Neural crest cell (in vitro differentiated cells): ENCODE measurements at places on chromosomes 1 and 21. TPM values are rescaled to one million over a fixed set of nuclear protein-coding genes. Genes with fewer than 3 reads are reported as not detected.
A peak's percentile ranks its signal among the peaks of the same experiment; 100 is the strongest.

The ATP6V1G3 gene
- total RNA-seq: not detected in 2 replicates

The PPIAL4G gene
- total RNA-seq: 0.09 TPM in 1 of 2 replicates, not detected in the other

The FMO3 gene
- not detected in 2 replicates for total RNA-seq

The CELA2B gene
- not detected in 2 replicates for total RNA-seq

The FMN2 gene
- 13.2 and 16.6 TPM in 2 replicates for total RNA-seq

The F11R gene
- 3.5 and 6.4 TPM in 2 replicates for total RNA-seq

The FAM72D gene
- total RNA-seq: 5.9 and 6.2 TPM in 2 replicates

- no peak for DNase-seq
Observed at GRCh38 chr1:81998165-81998564, 197.4 kb downstream of the ADGRL2 start.

DNA sequence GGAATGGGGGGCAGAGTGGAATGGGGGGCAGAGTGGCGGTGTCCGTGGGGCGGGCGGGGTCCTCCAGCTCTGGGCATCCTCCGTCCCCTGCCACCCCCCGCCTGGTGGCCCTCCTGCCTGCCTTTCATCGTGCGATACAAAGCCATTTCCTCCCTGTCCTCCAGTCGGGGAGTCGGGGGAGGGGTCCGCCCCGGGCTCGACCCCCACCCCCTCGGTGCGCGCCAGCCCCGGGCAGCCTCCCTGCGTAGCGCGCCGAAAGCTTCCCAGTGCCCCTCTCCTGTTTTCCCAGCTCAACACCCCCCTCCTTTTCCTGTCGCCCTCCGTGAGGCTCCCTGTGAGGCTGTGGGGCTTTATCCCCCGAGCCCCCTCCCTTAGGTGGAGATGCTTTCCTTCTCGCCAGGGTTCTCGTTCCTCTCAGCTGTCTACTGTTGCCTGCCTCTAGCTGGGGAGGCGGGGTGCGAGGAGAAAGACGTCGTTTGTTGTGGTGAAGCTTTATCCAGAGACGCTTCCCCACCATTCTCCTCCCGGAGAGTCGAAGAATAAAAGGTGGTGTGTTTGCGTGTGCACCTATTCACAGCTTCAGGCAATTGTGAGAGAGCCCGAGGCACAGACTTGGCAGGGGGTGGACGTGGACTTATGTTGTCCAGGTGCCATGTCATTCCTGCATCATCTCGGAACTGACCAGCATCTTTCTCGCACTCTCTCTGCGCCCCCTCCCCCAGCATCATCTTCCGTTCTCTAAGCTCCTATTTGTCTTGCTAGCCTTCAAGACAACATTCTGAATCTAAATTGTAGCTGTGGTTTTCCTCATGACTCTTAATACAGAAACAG lies 848 bp downstream of the DNM3 start:
- peak; percentile 18 for DNase-seq

- no peak for DNase-seq
Observed at GRCh38 chr1:1043921-1044320, 24.0 kb downstream of the AGRN start.

- DNase-seq: peak; percentile 25
Observed at GRCh38 chr21:27564684-27565301, 597.9 kb upstream of the ADAMTS5 start.

DNA sequence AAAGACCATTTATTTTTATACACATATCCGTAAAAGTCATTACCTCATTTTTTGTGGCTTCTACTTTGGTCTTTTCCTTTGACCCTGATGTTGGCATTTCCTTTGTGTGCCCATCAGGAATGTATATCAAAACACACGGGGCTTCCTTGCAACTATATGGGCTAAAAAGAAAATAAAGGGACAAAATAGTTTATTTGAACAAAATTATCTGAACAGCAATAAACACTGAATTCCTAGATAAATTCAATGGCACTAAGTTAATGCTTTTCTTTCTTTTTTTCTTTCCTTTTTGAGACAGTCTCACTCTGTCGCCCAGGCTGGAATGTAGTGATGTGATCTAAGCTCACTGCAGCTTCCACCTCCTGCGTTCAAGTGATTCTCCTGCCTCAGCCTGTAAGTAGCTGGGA lies 45.2 kb downstream of the EPRS1 start:
- no peak for DNase-seq

DNA sequence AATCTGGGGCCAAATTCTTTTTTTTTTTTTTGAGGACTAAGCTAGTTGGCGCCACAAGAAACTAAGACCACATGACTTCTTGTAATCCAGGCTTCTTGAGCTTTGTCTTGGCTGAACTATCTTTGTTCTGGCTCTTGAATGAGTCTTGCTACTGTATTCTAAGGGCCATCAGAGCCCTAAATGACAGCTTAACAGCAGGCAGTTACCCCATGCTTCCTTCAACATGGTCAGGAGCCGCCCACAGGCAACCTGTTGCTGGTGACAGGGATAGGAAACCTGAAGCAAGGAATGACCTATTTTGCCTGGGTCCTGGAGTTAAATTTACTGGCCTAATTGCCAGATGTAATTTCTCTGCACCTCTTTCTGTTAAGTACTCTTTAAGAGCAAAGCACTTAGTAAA lies 188.2 kb upstream of the PLXNA2 start:
- DNase-seq: no peak

DNA sequence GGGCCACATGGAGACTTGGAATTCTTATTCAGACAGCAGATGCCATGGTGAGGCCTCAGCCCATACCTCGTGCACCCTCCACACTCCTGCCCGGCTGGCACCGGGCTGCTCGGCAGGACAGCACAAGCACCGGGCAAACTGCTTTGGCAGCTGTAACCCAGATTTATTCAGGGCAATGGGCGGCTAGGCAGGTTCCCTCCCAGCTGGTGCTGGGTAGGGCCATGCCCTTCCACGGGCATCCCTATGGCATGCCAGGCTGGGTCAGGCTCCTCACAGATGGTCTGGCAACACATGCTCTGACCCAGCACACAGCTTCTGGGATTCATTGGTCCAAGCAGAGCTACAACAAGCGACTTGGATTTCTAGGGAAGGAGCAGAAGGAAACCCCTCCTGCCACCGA lies 53.4 kb downstream of the ATP1A1 start:
- DNase-seq: no peak

DNA sequence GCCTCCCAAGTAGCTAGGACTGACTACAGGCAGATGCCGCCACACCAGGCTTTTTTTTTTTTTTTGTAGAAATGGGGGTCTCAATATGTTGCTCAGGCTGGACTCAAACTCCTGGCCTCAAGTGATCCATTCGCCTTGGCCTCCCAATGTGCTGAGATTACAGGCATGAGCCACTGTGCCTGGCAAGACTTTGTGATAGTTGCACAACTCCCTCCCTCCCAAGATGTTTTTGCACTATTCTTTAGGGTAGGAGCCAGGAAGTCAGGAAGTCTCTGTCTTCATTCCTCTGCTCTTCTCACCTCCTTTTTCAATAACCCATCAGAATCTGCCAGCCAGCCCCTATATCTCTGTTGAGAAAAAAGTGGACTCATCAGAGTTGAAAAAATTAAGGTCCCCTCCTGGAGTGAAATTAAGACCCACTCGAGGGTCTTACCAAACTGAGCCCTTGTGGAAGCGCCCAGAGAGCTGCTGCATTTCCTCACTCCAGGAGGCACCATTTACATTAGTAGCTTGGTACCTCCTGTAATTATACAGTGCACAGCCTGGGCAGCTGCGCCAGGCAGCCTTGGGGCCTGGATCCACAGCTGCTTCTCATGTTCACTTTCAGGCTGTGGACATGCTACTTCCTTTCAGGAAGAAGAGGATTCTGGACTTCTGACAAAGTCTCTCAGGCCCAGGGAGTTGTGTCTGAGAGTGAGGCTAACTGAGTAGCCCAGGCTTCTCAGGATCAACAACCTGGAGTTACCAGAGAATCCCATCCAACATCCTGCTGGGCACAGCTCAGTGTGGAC lies 24.0 kb downstream of the TCEA3 start:
- DNase-seq: no peak

DNA sequence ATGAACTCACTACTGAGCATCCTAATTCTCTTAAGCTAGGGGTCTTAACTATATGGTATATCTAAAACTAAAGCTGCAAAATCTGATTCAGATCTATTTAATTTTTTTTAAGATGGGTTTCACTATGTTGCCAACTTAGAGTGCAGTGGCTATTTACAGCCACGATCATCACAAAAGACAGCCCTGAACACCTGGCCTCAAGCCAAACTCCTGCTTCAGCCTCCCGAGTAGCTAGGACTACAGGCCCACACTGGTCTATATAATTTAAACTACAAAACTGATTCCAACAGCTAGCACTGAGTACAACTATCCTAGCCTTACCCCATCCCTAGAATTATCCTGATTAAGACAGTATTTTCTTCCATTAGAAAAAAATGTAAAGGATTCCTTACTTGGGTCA lies 37.1 kb downstream of the EIF4G3 start:
- no peak for DNase-seq

GRCh38 chr1:26991310-26992116 lies 2.0 kb upstream of the TRNP1 start:
- no peak for DNase-seq

DNA sequence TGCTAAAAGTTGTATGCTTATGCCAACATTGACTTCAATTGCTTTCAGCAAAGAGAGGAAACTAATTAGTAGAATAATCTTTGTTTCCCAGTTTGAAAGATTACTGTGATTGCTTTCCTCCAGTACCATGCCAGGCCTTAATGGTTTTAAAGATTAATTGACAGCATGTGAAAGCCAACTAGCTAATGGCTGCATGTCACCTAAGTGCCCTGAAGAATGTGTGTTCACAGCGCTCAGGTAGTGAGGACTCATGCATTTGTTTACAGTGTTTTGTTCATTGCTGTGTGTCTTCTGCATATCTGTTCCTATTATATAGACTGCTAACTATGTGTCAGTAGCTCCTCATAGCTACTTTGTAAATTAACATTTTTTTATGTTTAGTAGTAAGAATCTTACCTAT lies 335.6 kb downstream of the LRRIQ3 start:
- no peak for DNase-seq

DNA sequence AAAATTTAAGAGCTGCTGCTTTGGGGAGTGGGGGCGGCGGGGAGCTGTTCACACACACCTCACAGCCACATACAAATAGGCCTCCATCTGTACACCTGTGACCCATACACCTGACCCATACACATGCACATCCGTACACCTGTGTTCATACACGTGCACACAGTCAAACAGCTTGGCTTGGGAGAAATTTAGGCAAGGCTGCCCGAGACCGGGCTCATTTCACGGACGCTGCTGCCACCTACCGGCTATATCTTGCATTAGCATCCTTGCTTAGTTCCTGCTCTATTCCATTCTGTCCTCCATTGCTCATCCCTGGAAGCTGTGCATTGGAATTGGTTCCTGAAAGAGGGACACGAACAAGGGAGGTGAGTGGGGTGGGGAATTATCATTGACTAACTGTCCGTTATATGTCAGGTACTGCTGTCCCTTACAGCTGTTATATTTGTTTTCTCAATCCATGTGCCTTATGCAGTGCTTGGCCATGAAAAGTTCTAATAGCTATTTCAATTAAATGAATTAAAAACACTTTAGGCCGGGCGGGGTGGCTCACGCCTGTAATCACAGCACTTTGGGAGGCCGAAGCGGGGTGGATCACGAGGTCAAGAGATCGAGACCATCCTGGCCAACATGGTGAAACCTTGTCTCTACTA lies 37.1 kb upstream of the EPB41 start:
- DNase-seq: peak; percentile 80

- DNase-seq: no peak
Observed at GRCh38 chr1:78607334-78607927, 12.8 kb upstream of the IFI44L start.

GRCh38 chr1:159421821-159422220 lies 10.2 kb upstream of the OR10J4 start:
- no peak for DNase-seq

DNA sequence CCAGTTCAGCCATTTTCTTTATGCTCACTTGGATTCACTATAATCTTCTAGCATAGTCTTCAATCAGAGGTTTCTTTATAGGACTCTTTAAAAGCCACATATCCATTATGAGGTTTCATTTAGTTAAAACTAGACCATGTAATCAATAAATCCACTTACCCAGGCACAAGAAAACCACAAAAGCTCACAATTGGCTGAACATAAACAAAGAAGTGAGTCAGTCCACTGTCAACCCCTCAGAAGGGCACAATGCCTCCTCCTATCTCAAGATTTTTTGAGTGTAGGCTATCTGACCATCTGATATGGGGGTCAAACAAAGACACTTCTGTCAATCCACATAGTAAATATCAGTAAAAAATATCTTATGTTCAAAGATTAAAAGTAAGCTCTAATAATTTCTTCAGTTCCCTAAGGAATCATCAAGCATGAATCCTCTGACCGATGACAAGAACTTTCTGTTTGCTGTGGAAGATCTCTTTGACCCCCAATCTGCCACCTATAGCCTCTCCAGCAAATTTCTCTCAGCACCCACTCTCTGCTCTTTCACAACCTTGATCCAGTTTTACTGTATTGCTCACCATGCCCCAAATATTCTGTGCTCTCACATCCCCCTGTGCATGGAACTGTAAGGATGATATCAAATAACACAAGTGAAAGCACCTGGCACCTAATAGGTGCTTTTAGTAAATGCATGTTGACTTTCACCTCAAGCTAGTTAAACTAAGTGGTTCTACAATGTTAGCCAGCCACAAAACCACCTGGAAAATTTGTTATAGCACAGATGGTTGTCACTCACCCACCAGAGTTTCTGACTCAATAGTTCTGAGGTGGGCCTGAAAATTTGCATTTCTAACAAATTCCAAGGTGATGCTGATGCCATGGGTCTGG lies 16.7 kb downstream of the RAB3B start:
- no peak for DNase-seq

DNA sequence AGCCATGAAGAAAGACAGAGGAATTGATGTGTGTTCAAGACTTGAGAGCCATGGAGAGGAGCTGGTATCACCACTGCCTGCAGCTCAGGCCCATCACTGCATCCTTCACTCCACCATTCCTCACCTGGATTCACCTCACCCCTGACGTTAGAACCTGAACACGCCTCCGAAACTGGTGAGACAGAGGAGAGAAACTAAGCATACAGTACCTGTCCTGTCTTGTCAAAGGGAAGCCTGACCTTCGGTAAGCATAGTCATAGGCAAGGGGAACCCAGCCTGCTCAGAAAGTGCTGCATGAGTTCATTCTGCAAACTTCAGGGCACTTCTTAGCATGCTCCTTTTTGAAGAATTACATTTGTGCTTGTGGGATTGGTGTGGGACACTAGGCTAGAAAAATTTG lies 425.8 kb downstream of the DSCAM start:
- no peak for DNase-seq

DNA sequence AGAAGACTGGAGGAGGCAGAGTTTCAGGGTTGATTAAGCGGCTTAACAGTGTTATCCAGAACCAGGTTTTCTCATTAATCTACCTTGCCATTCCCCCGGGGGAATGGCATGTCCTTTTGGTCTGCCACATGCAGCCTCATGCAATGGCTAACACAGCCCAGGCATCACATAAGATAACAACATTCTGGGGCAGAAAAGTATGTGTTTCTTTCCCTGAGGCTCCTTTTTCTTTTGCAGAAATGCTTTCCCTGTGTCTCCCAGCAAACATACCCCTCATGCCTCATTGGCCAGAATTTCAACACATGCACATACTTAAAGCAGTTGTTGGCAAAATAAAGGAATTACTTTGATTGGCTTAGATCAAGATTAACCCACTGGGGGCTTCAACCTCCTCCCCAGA lies 98.6 kb downstream of the OMA1 start:
- DNase-seq: no peak
